ENCODE measurements at places on chromosomes 7 and 10.

- DNase-seq = peak; percentile 73
These were observed 110.1 kb downstream of the PLCE1 start for GRCh38 chr10:94103801-94104221.

- DNase-seq = no peak
These were observed 311.9 kb downstream of the LRMDA start for GRCh38 chr10:75743291-75743778.

- no peak for DNase-seq
These were observed 38.1 kb downstream of the TMEM130 start for GRCh38 chr7:98831641-98832221.

- no peak for DNase-seq
These were observed 172.5 kb upstream of the INSYN2A start for GRCh38 chr10:127368929-127369328.

GRCh38 chr7:112199035-112199655 is 7.1 kb downstream of the DOCK4 start:
- DNase-seq = peak; percentile 31

GRCh38 chr10:470339-471003 is 219.0 kb downstream of the DIP2C start:
- DNase-seq = no peak

- no peak for DNase-seq
These were observed 49.8 kb downstream of the KLF6 start for GRCh38 chr10:3735175-3735574.

DNA sequence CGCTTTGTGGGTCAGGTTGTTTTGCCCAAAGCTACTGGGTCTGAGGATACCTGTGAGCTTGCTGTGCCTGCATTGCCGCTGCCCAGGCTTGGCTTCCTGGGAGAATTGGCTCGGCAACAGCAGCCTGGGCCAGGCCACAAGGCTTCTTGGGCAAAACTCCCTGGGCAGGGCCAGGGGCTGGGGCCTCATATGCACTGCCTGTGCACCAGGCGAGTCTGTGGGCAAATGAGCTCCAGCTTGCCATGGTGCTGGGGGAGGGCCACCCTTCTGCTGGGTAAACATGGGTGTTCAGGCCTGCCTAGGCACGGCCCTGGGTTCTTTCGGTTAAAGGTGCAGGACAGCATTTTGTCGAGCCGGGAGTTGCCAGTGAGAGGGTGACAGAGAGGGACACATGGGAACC is 19.4 kb downstream of the ZMIZ1 start:
- DNase-seq = no peak

- DNase-seq = no peak
These were observed 103.0 kb downstream of the DOCK4 start for GRCh38 chr7:112103246-112103645.

- no peak for DNase-seq
These were observed 51.1 kb downstream of the ADCYAP1R1 start for GRCh38 chr7:31102973-31103850.

DNA sequence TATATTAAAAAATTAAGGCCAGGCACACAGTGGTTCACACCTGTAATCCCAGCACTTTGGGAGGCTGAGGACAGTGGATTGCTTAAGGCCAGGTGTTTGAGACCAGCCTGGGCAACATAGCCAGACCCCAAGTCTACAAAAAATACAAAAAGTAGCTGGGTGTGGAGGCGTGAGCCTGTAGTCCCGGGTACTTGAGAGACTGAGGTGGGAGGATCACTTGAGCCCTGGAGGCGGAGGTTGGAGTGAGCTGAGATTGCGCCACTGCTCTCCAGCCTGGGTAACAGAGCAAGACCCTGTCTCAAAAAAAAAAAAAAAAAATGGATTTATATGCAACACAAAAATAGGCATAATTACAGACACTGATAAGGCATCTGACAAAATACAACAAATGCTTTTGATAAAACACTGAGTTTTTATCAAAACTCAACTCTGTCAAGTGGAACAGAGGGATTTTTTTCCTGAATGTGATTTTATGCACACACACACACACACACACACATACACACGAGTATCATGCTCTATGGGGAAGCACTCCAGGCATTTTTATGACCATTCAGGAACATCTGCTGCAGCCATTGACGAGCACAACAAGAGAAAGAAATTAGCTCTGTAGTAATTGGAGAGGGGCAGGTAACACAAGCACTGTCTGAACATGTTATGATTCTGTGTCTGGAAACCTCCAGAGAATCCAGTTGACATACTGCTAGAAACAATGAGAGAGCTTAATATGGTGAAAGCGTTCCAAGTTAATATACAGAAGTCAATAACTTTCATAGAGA is 193.1 kb downstream of the WDR37 start:
- DNase-seq = no peak

DNA sequence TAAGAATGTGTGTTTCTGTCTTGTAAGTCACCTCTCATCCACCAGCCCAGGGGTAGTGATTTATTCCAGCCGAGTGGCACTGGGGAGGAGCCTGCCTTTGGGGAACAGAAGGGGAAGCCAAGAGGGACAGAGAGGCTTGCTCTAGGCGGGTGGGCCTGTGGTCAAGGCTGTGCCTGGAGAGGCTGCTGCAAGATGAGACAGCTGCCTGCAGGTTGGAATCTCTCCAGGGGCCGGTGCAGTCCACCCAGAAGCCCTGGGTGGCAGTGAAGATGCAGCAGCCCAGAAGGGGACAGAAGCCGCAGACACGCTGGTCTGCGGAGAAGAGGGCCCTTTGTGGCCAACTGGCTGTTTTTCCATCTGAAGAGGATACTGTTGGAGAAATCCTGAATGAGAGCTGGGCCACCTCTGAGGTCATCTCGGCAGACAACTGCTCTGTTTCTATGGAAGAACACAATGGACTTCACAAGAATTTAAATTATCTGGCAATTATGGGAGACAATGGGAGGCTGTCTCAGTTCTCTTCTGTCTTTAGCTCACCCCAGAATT is 175.7 kb downstream of the GFRA1 start:
- no peak for DNase-seq

GRCh38 chr7:90238583-90238982 is 6.4 kb upstream of the CFAP69 start:
- no peak for DNase-seq

DNA sequence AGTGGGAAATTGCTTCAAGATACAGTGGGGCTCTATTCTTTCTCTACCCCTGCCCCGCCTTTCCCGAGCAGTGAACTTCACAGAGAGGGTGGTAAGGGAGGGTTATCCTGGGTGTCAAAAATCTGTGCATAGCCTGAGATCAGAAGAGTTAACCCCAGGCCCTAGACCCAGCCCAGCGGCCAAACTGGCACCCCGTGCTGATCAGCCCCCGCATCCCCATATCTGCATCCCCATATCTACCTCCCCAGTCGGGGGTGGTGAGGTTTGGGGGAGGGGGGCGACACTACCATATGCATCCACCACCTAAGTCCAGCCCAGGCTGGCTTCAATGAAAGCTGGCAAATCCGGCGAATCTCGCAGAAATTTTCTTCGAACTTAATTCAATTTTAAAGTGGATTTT is 7.0 kb upstream of the DLX6 start:
- no peak for DNase-seq

DNA sequence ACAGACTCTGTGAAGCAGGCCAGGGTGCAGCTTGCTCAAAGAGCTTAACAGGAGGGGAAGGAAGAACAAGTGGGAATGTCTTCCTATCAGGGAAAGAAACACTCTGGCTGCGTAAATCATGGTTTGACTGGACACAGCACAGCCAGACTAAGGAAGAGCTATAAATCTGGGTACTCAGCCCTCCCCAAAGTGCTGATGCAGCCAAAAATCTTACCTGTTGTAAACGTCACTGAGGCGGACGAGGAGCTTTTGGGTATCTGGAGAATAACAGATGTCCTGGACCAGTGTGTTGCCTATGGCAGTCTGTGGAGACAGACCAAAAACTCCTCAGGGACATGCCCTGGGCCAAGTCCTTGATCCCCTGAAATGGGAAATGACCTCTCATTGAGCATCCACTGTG is 43.1 kb upstream of the HNRNPH3 start:
- no peak for DNase-seq

DNA sequence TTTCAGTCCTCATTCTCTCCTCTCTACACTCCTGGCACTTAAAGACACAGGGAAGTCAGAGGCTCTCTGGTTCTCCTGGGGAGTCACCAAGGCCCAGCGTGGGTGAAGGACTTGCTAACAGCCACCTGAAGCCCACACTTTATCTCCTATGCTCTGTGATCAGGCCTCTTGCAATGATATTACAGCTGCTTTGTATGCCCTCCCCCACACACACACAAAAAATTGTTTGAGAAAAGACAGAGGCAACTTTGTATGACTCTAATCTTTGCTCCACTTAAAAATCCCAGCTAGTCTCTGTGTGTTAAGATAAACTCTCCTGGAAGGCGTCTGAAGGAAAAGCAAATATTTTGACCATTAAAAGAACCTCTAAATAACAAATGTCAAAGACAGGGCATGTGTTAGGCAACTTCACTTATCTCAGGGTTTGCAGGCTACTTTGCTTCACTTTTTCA is 507.2 kb downstream of the TNS3 start:
- DNase-seq = no peak

DNA sequence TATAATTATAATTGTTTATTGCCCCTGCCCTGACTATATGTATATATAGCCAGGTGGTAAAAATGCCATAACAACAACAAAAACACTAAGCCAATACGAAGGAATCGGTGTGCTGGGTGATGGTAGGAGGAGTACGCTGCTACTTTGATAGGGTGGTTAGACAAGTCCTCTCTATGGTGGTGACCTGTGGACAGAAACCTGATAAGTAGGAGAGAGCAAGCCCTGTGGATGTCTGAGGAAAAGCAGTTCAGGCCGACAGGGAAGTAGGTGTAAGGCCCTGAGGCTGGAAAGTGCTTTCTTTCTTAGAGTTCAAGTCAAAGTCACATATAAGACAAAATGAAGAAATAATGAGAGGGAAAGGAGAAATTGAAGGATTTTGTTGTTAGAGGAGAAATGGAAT is 823.8 kb upstream of the CELF2 start:
- no peak for DNase-seq

DNA sequence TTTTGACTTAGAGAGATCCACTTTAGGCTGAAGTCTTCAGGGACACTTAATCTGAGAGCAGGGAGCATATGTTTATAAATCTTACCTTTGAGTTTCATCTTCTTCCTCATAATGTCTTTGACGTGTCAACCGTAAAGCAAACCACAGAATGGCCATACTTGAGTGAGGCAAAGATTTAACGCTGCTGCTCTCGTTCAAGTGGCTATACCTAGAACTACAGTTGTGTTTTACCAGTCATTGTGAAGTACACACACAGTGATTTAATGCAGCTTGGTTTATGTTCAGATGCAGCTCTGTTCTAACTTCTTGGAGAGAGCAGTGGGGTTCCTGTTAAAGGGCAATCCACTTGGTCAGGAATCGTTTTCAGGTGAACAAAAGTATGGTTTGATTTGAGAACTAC is 39.9 kb upstream of the GOT1 start:
- DNase-seq = no peak

- DNase-seq = no peak
These were observed 149.4 kb downstream of the ZNF248 start for GRCh38 chr10:37707829-37708578.

GRCh38 chr10:93760490-93760889 is 2.8 kb downstream of the LGI1 start:
- no peak for DNase-seq

DNA sequence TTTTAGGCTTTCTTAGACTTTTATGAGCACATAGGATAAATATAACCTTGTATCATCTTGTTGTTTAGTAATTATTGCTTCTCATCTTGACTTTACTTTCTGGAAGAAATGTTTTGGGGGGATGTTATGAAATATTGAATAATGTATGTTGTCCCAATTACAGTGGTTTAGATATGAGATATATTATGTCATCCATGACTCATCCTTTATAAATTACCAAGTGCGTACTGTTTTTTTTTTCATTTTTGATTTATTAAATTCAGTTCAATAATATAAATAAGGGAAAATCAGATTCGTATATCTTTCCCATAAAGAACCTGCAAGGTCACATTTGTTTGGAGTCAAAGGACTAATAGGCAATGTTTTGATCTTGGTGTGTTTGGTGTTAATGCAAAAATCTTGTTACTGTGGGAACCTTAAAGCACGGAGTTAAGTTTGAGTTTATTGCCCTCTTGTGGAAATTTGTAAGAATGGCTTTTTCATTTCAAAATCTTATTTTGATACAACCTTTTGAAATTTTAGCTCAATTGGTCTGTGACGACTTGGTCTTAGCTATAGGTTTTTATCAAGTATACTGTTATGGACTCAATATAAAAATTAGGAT is 108.6 kb downstream of the SRI start:
- DNase-seq = peak; percentile 46

- DNase-seq = no peak
These were observed 3.4 kb upstream of the CCDC71L start for GRCh38 chr7:106664343-106664742.

- DNase-seq = no peak
These were observed 78.7 kb downstream of the FEZF1 start for GRCh38 chr7:122225874-122226273.
